ENCODE measurements at places on chromosomes 1 and 21.

DNA sequence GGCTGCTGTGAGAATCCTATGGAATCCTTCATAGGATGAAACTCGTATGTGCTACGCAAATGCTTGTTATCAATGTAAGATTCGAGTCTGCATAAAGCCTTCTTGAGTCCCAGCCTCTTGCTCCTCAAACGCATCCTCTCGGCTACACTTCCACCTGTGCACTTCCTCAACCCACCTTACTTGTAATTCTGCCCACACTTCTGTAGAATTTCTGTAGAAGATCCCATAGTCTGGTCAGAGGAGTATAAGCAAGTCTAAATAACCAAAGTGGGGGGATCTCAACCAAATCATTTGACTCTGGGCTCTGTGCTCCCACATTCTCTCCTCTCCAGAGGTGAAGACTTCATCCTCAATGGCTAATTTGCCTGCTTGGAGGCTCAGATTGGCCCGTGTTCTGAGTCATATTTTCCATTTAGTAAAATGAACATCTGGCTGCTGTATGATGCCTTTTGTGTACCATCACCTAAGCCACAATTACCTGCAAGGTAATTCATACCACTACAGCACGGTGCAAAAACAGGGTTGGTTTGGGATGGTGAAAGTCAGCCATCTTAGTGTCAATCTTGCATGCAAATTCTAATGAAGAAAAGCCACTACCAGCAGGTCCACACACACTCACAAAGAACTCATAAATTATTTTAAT is 63.2 kb downstream of the ITPKB start:
- DNase-seq, result no peak

DNA sequence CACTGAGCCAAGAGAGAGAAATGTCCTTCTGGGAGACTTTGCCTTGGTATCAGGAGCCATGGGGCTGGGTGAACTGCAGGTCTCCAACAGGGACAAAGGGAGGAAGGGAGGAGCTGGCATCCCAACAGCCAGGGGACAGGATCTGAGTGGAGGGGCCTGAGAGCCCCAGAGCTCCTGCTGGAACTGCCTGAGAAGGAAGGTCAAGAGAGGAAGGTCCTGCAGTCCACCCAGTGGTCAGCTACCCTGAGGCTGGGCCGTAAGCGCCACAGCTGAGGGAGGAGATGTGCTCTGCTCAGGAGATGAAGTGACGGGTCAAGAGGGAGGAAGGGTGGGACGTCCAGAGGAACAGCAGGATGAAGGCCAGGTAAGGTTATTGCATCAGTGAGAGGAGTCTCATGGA is 7.5 kb upstream of the CLEC20A start:
- no peak for DNase-seq

GRCh38 chr1:36755303-36756230 is 272.9 kb upstream of the CSF3R start:
- no peak for DNase-seq

DNA sequence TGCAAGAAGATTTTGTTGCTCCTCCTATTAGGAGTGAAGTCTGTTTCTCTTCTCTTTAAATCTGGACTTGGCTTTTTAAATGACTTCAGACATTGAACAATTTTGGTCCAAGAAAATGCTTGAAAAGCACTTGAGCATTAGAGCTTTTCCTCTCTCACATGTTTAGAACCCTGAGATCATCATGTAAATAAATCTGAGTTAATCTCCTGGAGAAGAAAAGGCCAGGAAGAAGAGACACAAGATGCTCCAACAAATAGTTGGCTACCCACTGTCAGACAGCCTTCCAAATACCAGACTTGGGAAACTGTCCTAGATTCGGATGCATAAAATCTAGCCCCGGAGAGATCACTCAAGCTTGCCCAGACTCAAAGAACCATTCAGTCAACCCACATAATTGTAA is 1353.1 kb upstream of the ADGRL4 start:
- DNase-seq, result no peak

DNA sequence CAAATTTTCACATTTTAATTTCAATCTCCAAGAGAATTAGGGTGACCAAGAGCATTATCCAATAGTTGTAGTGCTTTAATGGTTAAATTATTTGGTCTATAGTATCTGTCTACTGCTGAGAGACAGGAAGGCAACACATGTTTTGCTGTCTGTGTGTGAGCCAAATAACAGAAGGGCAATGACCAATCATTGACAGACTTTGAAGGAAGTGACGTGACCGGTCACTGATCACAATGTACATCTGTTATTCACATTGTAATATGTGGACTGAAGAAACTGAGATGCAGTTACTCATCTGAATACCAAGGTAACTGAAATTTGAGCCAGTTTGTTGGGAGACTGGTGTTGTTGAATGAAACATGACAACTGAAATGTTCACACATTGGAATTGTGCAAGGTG is 196.7 kb downstream of the LRRC40 start:
- no peak for DNase-seq

DNA sequence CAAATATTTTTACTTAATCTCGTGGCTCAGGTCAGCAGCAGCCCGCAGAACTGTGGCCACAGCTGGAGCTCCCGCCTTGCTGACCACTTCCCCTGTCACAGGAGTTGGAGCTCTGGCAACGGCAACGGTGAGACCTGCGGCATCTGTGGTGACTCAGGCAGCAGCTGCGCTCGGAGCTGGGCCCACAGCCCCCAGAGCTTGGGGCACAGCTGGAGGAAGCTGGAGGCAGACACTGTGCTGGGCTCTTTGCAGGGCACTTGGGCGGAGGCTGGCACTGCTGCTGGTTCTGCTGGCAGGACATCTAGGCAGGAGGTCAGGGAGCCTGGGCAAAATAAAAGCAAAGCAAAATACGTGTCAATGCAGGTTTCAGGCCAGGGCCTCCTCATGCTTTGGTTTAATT is at the start of gene LCE3A:
TSS of gene LCE3A (minus strand) at position 301 of the 400 bp plus-strand sequence. CDS start at position 301, 0 bp downstream.
- no peak for DNase-seq

- no peak for DNase-seq
Measured at GRCh38 chr1:3391711-3392110, 62.8 kb upstream of the ARHGEF16 start.

GRCh38 chr1:54193453-54193852 is 6.4 kb downstream of the CYB5RL start:
- DNase-seq, result no peak

DNA sequence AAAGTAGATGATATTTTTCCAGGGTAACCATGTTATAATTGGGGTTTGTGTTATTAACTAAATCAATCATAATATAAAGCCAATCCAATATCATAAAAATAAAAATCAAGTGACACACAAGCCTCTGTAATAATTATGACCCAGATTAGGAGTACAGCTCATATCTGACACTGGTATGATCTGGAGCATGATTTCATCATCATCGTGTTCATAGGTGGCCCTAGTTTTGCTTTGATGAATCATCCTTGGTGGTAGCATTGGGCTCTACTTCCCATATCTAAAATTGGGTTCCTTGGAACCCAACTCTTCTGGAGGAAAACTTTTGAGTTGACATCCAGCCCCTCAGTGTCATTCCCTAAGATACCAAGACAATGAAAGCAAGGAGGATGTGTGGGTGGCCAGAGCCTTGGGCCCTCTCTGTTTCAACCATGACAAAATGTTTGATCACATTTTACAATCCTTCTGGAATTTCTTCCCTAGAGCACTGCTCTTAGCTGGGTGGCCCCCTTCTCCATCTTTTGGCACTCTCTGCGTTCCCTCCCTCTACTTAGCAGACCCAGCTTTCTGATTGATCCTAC is 37.0 kb upstream of the ENAH start:
- no peak for DNase-seq

DNA sequence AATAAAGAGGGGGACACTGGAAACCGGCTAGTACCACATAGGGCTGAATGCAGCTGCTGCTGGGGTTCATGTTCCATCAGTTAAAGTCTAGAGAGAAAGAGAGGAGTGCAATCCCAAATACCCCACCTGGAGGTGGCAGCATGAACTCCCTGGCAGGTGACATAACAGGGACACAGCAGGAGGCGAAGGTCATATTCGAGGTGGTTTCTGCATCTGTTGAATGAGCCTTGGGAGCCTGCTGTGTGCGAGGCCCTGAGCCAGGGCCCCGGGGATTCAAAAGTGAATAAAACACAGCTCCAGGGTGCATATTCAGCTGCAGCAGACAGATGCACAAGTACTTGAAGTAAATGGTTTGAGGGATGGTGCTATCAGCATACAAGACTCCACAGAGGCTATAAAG is 456.8 kb downstream of the SETD4 start:
- no peak for DNase-seq

GRCh38 chr1:77064246-77064645 is 155.0 kb downstream of the PIGK start:
- DNase-seq, result no peak

DNA sequence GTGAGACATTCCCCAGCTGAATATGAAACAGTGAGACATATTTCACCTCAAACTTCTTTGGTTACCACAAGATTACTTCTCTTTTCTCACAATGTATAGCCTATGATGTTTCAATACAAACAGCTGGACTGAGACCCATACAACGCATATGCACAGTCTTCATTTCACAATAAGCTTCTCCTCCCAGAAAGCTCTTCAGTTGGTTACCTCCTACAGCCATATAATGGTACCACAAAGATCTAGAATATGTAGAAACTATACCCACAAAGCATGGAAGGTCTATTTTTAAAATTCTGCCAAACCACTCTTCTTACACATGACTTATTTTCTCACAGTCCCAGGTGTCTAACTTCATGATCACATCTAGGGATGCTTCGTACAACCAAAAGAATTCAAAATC is 70.8 kb downstream of the JAK1 start:
- no peak for DNase-seq

- DNase-seq, result no peak
Measured at GRCh38 chr1:54619749-54620148, 3.6 kb downstream of the FAM151A start.

DNA sequence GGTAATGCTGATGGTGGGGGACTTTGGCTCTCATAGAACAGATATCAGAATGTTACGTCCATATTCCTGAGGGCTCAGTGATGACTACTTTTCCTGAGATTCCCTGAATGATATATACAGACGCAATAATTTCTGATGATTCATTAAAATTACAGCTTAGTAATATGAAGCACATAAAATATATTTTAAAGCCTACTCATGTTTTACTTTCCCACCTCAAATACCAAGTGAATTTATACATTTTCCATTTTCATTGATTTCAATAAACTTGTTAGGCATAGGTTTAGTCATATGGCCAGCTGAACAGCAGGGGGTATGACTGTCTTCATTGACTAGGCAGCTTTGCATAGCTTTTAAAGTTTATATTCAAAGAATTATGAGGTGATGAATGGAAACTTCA is 26.2 kb upstream of the PDC start:
- no peak for DNase-seq

DNA sequence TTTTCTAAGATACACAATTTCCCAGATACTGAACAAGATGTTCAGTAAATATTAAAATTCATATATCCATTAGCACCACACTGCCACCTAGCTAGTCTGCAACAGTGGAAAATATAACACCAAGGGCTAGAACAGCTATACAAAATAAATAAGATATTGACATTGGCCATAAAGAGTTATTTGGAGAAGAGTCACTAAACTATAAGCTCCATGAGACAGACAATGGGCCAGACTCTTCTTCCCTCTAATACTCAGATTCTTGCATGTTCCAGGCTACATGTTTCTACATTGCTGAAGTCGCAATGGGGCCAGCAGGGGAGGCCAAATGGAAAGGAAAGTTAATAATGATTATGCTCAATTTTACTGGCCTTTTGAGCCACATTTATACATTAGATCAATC is 21.5 kb downstream of the SPATA6 start:
- no peak for DNase-seq

- DNase-seq, result no peak
Measured at GRCh38 chr21:44539991-44540666, at the start of gene KRTAP10-1. KRTAP10-1 (minus strand) TSS chr21:44540195; CDS start chr21:44540150, 45 bp downstream.

GRCh38 chr1:8222789-8223188 is 95.1 kb upstream of the SLC45A1 start:
- DNase-seq, result no peak

GRCh38 chr1:231076802-231077201 is 36.7 kb upstream of the FAM89A start:
- DNase-seq, result no peak

DNA sequence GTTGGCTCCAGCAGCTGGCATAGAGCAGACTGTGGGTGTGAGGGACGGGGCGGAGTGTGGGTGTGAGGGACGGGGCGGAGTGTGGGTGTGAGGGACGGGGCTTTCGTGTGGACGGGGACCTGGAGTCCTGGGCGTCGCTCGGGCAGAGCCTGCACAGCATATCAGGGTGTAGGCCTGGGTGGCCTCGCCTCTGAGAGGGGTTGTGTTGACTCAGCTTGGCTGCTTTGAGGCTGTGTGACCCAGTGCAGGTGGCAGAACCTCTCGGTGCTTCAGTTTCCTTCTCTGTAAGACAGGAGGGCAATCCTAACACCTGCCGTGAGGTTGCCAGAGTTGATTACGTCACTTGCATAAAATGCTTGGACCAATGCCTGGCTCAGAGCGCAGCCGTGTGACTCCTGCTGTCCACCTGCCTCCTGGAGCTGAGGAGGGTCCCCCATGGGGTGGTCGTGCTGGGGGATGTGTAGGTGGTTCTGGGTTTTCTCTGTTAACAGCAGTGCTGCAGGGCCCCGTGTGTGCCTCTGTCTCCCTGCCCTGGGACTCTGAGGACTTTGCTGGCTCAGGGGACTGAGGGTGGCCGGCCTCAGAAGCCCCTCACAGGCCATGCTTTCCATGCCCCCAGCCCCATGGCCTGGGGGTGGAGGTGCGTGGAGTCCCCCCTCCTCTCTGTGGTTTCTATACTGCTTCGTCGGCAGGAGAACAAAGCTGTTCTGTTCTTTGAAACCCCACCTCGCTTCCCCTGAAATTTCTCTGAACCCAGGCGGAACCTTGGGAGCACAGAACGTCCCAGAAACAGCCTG is 15.4 kb downstream of the PDXK start:
- no peak for DNase-seq

DNA sequence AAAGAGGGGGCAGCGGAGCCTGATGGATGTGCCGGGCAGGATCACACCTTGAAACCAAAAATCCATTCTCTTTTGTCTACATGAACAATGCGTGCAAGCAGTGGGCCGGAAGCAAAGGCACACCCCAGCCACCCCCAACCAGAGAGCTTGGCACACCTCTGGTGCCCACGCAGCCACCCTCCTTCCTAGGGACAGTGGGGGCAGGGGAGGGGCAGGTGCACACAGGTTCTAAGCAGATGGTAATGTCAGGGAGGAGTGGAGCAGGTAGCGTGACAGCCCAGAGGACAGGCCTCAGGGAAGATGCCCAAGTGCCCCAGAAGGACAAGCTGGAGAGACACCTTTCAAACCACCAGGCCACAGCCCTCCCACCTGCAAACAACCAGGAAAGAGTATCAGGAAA is 36.5 kb downstream of the SYF2 start:
- DNase-seq, result no peak

DNA sequence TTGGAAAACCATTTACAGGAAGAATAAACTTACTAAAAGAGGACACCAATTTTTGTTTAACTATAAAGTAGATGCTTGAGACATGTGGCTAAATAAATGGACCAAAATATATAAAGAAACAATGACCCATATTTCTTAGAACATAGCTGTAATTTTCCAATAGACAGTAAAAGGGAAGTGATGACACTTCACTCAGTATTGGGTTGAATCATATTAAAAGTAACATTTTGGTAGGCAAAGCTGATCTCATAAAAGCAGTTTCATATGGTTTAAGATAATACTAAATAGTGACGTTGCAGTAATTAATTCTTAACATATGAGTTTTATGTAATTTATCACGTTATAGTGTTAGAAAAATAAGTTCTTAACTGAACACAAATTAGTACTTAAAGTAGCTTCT is 308.9 kb upstream of the RUNX1 start:
- DNase-seq, result no peak

GRCh38 chr1:55275151-55275748 is 60.1 kb upstream of the USP24 start:
- DNase-seq, result no peak

GRCh38 chr1:10888291-10888690 is 91.8 kb upstream of the CASZ1 start:
- DNase-seq, result no peak

- DNase-seq, result no peak
Measured at GRCh38 chr21:19123053-19123452, 719.5 kb upstream of the TMPRSS15 start.

All from stimulated activated CD4-positive, alpha-beta T cell treated with anti-CD3 and anti-CD28 coated beads, Interleukin-15, amount 100 ng/mL, for 1 hour (primary cell).